ENCODE measurements at places on chromosomes 5 and 9.

DNA sequence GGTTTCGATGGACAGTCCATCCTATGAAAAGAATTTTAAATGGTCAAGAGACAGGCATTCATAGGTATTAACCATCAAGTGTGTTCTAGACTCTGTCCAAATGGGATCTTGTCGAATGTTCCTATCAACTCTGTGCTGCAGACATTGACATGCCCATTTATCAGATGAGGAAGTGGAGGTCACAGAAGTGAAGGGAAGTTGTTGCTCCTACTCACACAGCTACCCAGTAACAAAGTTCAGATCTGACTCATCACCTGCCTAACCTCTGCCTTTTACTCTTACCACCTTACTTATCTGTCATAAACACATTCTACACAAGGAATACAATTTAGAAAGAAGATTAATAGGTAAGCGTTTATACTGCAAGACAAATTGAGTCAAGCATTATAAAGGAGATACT lies 426.2 kb upstream of the BRINP1 start:
- DNase-seq: no peak

DNA sequence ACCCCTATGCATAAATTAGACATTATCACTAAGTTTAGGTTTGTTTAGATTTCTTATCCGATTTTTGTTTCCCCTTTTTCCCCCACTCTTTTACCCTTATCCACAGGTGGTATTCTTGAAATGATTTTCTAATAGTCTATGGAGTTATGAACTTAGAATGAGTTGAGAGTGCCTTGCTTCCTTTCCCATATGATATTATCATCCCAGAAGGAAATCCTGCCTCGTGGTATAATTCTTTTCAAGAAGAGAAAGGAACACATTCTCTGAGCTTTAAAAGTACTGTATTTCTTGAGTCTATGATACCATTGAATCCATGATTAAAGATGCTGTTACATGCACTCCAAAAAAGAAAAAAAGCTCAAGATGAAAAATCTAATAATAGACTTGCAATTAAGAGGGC lies 76.9 kb upstream of the ADAMTSL1 start:
- DNase-seq: no peak

DNA sequence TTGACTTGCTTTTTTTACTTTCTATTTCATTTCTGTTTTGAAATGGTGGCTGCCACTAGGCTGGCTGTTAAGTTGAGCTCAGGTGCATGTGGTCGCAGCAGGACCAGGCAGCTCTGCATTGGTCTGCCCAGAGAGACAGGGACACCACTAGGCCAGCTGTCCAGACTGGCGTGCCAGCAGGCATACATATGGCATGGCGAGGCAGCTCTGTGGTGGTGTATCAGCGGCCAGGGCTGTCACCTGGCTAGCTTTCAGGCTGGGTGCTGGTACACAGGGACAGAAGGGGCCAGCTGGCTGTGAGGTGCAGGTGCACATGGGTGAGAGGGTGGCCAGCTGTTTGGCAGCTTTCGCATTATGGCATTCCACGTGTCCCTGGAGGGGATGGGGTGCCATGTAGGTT lies 654.0 kb upstream of the ACO1 start:
- DNase-seq: no peak

GRCh38 chr5:79746642-79747569 lies 57.3 kb downstream of the CMYA5 start:
- DNase-seq: no peak

DNA sequence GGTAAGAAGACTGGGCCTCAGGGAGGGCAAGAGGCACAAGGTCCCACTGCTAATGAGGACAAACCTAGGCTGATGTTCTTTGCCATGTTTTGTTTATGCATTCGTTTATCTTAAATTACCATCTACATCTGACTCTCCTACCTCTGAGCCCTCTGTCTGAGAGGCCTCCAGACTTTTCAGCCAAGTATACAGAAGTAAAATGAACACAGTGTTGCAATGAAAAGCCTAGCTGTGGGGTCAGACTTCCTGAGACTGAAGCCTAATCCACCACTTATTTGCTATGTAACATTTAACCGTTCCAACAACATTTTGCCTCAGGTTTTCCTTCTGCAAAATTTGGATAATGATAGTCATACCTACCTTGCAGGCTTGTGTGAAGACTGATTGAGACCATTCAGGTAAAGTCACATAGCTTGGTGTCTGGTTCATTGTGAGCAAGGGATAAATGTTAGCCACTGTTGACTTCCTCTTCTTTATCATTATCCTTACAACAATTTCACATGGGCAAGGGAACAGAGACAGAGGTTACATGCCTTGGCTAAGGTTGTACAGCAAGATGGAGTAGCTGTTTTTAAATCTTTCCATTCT lies 374.9 kb upstream of the CLINT1 start:
- DNase-seq: no peak

All from omental fat pad (tissue), 4 donors.